ENCODE measurements at places on chromosomes 16 and 17.

GRCh38 chr17:34356194-34356593 is at the start of gene CCL13:
CCL13 (plus strand) TSS chr17:34356480; CDS start chr17:34356527, 47 bp downstream.
- DNase-seq, result no peak

- no peak for DNase-seq
Measured at GRCh38 chr17:67138392-67138791, 94.0 kb downstream of the CACNG1 start.

DNA sequence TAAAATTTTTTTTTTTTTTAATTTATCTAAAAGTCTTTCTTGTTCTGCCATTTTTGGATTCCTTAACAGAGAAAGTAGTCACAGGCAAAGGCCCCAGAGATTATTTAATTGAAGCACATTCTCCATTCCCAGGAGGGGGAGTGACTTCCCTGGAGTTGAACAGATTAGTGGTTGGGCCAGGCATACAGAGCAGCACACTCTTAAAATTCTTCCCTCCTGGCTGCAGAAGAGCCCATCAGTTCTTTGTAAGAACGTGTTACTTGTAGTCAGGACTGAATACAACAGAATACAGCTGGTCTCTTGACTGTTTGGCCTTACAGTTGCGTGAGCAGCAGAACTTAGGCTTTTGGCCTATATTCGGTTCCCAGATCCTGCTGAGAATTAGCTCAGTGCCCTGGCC is 1.8 kb downstream of the ALKBH5 start:
- no peak for DNase-seq

GRCh38 chr16:23498863-23499262 is 11.4 kb downstream of the GGA2 start:
- peak; percentile 36 for DNase-seq

- peak; percentile 96 for DNase-seq
Measured at GRCh38 chr16:30409125-30410060, 2.0 kb downstream of the ZNF771 start.

DNA sequence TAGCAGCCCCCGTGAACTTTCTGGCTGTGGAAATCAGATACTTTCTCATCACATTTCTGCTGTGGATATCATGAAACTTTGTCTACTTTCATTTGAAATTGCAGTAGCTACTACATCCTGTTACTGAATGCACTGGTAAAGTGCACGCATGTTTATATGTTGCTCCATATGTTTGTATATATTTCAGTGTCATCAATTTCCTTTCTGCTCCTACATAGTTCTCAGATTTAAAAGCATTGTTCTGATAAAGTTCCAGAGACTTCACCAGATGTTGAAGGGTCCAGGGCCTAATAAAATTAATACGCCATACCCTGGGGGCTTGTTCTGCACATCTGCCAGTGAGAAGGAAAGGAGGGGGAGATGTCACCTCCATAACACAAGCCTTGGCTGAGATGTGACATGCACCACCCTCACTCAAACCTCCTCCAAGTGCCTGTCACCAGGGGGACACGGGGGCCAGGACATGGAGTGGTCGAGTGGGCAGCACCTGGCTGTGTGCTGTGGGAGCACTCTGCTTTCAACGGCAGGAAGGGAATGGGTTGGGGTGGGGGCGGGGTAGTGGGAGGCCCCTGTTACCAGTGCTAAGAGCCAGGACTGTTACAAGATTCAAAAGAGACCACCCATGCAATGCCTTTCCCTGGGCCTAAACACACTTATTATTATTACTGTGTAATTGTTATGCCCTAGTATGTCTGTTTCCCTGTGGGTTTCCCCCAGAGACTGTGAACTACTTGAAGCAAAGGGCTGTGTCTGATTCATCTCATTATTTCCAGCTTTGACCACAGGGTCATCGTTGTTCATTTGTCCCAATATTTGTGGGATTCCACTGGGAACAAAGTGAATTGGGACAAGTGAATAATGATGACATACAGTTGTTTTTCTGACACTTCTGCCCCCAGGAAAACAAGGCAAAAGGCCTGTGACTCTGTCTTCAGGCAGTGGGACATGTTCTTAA is 193.4 kb downstream of the FOXL1 start:
- DNase-seq, result no peak

DNA sequence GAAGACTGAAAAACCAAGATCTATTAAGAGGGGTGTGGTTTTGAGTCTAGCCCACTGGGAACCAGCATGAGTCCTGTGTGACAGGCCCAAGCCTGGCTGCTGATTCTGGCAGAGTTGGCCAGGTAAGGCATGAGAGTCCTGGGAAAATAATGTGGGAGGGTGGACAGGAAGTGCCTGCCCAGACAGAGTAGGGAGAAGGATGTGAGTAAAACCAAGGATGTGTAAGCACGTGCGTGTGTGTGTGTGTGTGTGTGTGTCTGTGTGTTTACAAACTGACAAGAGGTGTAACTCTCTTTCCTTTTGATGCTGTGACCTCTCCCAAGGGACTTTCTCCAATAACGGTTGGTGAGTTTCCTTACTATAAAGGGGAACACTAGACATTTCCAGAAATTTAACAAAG is 15.6 kb upstream of the TEX2 start:
- DNase-seq, result no peak

DNA sequence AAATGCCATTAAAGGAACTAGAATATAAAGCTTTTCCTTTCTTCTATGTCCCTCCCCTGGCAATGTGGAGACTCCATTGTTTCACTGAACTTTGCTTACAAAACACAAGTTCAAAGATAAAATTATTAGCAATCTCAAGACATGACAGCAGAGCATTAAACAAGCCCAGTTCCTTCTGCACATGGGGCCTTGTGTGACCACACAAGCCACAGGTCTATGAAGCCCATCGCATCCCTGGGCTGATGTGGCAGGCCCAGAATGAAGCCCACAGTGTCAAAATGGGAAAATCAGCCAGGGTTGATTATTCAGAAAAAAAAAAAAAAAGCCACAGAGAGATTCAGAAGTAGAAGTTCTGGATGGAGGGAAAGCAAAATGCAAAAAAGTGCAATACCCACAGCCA is 12.9 kb upstream of the SLC39A11 start:
- no peak for DNase-seq

DNA sequence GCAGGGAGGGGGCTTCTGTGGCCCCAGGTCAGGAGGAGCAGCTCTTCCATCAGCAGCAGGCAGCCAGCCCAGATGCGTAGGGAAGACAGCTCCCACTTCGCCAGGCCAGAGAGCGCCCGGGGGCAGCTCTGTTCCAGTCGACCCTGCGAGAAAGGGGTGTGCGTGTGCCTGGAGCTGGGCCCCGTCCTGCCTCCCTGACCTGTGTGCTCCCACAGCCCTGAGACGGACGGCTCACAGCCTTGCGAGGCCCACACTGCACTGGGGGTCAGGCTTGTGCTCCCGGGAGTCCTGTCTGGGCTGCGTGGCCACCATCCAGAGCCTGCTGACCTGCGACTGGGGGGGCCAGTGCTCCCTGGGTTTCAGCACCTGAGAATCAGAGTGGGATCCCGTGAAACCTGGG is 469 bp upstream of the MSLN start:
- DNase-seq, result no peak

DNA sequence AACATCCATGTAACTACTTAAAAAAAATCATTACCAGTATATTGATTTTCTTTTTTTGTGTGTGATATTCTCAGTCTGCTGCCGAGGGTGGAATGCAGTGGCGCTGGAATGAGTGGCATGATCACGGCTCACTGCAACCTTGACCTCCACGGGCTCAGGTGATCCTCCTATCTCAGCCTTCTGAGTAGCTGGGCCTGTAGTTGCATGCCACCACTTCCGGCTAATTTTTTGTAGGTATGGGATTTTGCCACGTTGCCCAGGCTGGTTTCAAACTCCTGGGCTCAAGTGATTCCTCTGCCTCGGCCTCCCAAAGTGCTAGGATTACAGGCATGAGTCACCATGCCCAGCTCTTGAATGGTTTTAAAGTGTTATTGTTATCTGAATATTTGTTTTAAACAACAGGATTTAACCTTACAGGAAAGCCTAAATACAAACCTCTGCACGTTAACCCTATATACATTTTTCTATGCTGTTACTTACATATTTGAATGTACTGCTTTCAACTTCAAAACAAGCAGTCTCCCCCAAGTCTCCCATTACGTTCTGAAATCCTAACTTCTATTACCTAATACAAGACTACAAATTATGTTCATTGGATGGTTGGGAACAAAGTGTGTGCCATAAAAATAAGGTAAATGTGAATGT is 61.7 kb downstream of the KPNA2 start:
- DNase-seq, result no peak

Data from adrenal gland (tissue), 19 donors.